T47D (cell line): ENCODE measurements at places on chromosomes 6 and 20.

DNA sequence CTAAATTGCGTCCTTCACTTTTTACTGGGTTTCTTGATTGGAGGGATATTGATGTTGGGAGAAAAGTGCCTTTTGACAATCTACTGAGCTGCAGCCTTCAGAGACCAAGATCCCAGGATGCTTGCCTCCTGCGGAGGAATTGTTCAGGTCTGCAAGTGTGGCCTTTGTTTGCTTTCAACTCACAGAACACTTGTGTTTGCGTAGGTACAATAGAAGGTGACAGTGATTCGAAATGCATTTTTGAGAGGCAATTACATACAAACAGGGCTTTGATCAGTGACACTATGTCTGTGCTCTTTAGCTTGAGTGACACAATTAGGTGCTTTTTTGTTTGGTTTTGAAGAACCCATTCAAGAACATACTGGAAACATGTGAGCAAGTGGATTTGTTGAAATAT is 600.6 kb downstream of the QKI start:
- no peak for DNase-seq

DNA sequence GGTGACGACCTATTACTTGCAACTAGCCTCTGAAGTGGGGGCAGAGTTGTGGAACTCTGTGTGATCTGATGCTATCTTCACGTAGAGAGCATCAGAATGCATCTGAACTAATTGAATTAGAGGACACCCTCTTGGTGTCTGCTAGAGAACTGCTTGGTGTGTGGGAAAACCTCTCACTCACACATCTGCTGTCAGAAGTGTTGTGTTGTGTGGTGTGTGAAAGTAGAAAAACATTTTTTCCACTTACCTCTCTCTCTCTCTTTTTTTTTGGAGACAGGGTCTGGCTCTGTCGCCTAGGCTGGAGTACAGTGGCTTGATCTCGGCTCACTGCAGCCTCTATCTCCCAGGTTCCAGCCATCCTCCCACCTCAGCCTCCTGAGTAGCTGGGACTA is 90.0 kb downstream of the CHMP4B start:
- DNase-seq, result no peak

- DNase-seq, result no peak
These were observed 111.2 kb upstream of the CST7 start for GRCh38 chr20:24837781-24838450.

DNA sequence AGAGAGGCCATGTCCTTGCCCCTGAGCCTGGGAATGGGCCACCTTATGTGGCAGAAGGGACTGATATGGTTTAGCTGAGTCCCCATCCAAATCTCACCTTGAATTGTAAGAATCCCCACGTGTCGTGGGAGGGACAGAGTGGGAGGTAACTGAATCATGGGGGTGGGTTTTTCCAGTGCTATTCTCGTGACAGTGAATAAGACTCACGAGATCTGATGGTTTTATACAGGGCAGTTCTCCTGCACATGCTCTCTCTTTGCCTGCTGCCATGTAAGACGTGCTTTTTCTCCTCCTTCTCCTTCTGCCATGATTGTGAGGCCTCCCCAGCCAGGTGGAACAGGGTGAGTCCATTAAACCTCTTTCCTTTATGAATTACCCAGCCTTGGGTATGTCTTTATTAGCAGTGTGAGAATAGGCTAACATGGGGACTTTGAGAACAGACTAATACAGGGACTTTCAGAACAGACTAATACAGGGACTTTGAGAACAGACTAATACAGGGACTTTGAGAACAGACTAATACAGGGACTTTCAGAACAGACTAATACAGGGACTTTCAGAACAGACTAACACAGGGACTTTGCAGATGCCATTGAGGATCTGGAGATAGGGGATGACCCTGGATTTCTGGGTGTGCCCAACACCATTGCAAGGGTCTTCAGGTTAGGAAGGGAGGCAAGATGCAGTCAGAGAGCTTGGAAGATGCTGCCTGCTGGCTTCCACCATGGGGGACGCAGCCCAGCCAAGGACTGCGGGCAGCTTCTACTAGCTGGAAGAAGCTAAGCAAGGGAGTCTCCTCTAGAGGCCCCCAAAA is 86.9 kb downstream of the RAMACL start:
- DNase-seq, result no peak

- no peak for DNase-seq
These were observed 94.3 kb downstream of the THBS2 start for GRCh38 chr6:169159331-169159730.

- DNase-seq, result no peak
These were observed 208.3 kb upstream of the RAB32 start for GRCh38 chr6:146335336-146335735.

DNA sequence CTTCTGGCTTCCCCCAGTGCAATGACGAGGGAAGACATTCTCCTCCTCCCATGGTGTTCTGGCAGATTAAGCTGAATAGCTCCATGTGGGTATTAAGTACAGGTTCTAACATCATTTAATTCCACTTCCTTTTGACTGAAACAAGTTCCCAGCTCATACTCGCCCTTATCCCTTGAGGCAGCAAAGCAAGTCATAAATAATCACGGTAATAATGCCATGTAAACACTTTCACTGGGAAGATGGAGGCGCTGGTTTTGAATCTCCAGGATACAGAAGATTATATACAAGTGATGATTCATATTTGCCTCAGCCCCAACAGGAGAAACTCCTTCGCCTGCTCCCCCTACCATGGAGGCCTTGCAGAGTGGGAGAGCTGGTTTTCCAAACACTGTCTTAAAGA is 141.3 kb downstream of the PXDC1 start:
- peak; percentile 55 for DNase-seq

GRCh38 chr6:24357336-24358218 is at the start of gene DCDC2:
DCDC2 (minus strand) TSS chr6:24358059; CDS start chr6:24357750, 309 bp downstream.
- peak; percentile 97 for DNase-seq

GRCh38 chr6:33426590-33427511 is 7.0 kb downstream of the SYNGAP1 start:
- DNase-seq, result peak; percentile 51

- DNase-seq, result no peak
These were observed 428.8 kb upstream of the ARID1B start for GRCh38 chr6:156348424-156348823.

- DNase-seq, result no peak
These were observed 1040.6 kb upstream of the CITED2 start for GRCh38 chr6:140414966-140415620.

- DNase-seq, result no peak
These were observed 13.7 kb upstream of the TMEM244 start for GRCh38 chr6:129874837-129875236.

- DNase-seq, result no peak
These were observed 5.1 kb downstream of the RREB1 start for GRCh38 chr6:7112741-7113313.

DNA sequence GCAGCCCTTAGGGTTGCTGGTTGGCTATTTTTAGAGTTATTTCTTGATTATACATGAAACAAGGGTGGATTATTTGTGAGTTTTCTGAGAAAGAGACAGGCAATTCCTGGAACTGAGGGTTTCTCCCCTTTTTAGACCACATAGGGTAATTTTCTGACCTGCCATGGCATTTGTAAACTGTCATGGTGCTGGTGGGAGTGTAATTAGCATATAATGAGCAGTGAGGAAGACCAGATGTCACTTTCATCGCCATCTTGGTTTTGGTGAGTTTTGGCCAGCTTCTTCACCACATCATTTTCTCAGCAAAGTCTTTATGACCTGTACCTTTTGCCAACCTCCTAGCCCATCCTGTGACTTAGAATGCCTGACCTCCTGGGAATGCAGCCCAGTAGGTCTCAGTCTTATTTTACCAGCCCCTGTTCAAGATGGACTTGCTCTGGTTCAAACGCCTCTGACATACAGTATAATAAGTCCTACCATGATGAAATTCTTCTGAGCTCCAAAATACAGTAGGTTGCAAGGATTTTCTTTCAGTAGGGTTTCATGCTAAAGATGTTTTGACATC is 117.1 kb downstream of the ISM1 start:
- DNase-seq, result no peak

- DNase-seq, result peak; percentile 6
These were observed 436.7 kb downstream of the MEI4 start for GRCh38 chr6:78089531-78089930.
